ENCODE measurements at places on chromosomes 5 and 9. TPM values are rescaled to one million over a fixed set of nuclear protein-coding genes. Genes with fewer than 3 reads are reported as not detected.

The RGS7BP gene
- total RNA-seq, result not detected

- DNase-seq, result no peak
Measured at GRCh38 chr5:135129307-135129706, 95.3 kb upstream of the PITX1 start.

GRCh38 chr5:2621631-2622030 is 129.8 kb downstream of the IRX2 start:
- DNase-seq, result no peak

GRCh38 chr5:113059232-113060040 is 82.8 kb downstream of the DCP2 start:
- DNase-seq, result no peak

DNA sequence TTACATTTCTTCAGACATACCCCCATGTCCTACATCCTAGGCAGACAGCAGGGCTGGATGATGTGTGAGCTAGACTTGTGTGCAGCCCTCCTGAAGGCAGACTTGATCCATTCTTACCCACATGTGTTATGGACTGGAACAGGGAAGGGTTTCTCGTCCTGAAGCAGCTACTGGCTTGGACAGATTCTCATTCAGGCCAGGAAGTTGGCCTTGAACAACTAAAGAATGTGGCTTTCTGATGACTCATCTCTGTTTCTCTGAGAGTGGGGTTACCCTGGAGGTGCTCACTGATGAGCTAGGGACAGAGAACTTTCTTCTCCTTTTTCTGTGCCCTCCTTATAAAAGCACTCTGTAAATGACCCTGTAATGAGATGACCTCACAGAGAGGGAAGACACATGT is 246.5 kb downstream of the PCSK5 start:
- no peak for DNase-seq

The FAM169A gene
- 301 TPM for total RNA-seq

- DNase-seq, result no peak
Measured at GRCh38 chr5:12772276-12772675, 868.0 kb upstream of the CTNND2 start.

The TAF11L10 gene
- not detected for total RNA-seq

- DNase-seq, result no peak
Measured at GRCh38 chr9:114302727-114303126, 20.2 kb upstream of the ORM1 start.

The MLANA gene
- total RNA-seq, result not detected

GRCh38 chr9:99259231-99259918 is 37.3 kb downstream of the SEC61B start:
- DNase-seq, result peak; percentile 98

The FRMPD1 gene
- not detected for total RNA-seq

The FOXD4L6 gene
- total RNA-seq, result not detected

DNA sequence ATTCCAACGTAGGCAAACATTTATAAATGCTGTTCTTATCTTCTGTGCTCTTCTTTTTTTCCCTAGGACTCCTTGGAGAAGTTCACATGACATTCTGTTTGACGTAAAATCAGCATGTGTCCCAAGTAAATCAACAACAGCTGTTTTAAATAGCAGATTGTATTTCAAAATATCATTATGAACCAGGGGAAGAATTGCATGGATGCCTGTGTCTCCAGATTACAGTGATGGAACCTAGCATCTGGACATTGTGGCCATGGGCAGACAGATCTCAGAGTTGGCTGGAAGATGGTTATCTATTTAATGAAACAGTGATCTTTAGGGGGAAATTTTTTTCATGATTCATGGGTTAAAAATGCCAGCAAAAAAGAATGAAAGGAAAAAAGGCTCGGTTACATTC is 222.0 kb downstream of the MAN2A1 start:
- DNase-seq, result no peak

GRCh38 chr9:115167175-115167574 is 49.2 kb upstream of the TNC start:
- DNase-seq, result no peak

DNA sequence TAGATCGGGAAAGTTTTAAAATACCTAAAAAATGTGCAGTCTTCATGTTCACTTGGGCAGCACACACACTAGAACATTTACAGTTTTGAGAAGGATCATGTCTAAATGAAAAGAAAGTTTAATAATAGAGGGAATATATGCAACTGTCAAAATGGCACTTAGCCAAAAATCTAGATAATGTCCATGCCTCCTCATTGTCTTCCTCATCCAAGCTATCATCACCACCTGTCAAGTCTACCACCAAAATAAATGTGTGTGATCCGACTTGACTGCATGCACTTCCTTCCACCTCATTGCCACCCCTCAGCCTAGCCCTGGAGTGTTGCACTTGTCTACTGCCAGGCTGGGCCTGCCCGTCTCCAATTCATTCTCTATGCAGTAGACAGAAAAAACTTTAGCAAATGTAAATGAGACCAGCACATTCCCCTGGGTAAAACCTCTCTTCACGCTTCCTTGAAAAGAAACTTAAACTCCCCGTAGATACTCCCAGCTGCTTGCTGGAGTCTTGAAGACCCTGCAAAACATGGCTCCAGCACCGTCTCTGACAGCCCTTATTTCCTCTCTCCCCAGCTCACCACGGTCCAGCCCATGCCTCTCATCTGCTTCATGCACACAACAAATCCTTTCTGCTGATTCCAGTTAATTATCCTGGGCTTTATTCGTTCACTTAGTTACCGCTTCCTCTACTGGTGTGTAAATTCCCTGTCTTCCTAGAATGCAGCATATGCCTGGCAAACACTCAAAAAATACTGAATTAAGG is 66.9 kb downstream of the FANCC start:
- no peak for DNase-seq

DNA sequence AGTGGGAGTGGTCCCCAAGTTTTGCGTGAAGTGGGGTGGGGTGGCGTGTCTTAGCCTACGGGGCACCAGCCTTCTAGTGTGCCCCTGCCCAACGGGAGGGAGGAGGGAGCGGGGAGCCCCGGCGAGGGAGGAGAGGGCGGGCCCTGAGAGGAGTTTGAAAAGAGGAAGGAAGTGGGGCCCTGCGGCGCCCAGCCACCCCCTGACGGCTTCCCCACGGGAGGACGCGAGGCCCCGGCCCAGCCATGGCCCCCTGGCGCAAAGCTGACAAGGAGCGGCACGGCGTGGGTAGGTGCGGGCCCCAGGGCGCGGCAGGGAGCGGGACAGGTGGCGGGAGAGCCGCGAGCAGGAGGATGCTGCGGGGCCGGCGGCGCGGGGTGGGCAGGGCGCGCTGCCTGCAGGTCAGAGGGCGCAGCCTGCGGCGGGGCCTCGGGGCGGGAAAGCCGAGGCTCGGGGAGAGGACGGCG is at the start of gene DOCK2:
DOCK2 (plus strand) TSS at position 191 of the 464 bp plus-strand sequence; CDS start at position 243, 52 bp downstream.
- no peak for DNase-seq

GRCh38 chr9:105978336-105978735 is 284.0 kb downstream of the TMEM38B start:
- no peak for DNase-seq

DNA sequence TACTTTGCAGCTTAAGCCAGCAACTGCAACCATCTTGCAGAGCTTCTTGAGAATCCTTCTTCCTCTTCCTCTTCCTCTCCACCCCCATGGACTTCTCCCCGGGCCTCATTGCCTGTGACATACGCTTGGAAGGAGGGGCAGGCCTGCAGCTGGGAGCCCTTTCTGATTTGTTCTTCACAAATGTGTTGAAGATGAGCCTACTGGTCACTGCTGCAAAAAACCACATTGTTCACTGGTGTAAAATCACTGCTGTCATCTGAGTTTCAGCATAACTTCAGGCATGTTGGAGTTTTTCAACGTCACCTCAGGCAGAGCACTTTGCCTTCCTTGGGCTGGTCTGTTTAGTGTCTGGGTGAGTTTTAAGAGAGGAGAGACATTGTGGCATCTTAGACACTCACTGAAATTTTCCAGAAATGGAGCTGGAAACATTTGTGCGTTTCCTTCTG is 7.9 kb downstream of the TJP2 start:
- no peak for DNase-seq

GRCh38 chr5:170562875-170563228 is 59.0 kb downstream of the KCNIP1 start:
- DNase-seq, result no peak

DNA sequence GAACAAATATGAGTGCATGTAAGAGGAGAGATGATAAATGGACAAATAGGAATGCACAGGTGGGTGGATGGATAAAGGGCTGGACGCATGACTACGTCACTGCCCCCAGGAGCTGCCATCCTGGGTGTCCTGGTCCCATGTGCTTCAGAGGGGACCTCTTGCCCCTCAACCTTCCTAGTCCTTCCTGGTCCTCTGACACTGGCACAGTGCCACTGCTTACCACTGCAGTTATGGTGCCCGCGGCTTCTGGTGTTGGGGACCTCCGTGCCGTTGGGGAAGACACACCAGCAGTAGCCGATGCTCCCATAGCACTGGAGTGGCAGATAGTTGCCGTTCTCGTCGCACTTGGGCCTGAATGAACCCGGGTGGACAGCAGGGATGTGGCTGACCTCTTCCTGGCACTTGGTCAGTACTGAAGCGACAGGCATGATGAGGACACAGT is 9.8 kb downstream of the CD74 start:
- DNase-seq, result no peak

- no peak for DNase-seq
Measured at GRCh38 chr5:73420666-73421065, 27.9 kb downstream of the FOXD1 start.

DNA sequence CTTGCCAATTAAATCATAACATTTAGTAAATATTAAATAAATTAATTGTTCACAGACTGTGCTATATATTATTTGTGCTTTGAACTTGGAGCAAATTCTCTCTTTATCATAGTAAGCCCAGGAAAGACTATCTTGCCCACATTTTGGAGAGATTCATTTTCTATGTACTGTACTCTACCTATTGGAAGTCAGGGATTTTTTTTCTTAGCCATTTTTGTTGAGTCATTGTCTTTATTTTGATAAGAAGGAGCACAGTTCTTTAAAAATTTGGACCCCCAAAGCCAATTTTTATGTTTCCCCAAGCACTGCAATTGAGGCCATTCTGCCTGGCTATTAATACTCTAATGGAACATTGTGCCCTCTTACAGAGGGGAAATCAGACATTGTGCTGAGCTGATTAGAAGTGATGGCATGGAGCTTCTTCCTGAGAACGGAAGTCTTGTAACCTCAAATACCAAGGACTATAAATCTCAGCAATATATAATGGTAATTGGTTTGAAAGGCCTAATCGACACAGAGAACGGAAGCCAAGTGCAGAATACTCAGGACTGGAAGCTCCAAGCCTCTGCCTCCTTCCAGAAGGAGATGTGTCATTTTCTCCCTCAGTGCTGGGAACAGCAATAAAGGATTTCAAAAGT is 188.8 kb upstream of the PAPPA start:
- DNase-seq, result no peak

- no peak for DNase-seq
Measured at GRCh38 chr5:140141241-140141640, 15.5 kb downstream of the IGIP start.

GRCh38 chr9:72812559-72813111 is 140.2 kb downstream of the ALDH1A1 start:
- DNase-seq, result no peak

The MEIKIN gene
- not detected for total RNA-seq

DNA sequence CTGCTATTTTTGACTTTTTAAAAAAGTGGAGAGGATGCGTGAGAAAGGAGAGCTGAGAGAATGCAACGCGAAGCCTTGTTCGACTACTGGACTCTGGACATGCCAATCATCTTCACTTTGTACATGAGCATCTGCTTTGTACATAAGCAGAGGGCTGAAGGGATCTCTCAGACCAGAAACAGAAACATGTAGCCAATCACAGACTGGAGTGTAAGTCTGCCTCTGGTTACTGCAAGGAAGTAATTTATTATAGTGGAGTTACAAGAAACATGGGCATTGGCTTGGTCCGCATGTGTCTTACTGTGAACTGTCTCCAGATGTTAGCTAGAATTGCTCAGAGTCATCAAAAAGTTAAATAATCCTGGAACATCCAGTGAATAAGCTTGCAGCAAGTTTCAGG is 190.0 kb upstream of the GRAMD2B start:
- no peak for DNase-seq

DNA sequence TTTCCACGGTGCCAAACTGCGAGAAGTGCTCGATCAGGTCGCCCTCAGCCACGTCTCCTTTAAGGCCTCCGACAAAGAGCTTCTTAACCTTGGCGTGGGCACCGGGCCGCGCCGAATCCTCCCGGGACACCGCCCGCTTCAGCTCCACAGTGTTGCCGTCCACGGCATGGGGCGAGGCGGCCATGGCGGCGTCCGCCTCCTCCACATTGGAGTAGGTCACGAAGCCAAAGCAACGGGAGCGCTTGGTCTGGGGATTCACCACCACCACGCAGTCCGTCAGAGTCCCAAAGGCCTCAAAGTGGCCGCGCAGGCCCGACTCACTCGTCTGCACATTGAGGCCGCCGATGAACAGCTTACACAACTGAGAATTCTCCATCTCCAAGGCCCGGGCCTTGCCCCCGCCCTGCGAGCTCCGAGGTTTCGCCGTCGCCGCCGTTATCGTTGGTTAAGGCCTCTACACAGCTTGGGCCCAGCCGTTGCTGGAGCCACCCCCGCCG is 424 bp downstream of the HNRNPA0 start:
- DNase-seq, result peak; percentile 19

GRCh38 chr5:60489377-60489776 is 210.6 kb downstream of the DEPDC1B start:
- DNase-seq, result no peak

- no peak for DNase-seq
Measured at GRCh38 chr5:168006456-168007130, 284.9 kb upstream of the WWC1 start.

The NFX1 gene
- total RNA-seq, result 17.4 TPM

GRCh38 chr9:20178197-20178596 is 389.4 kb upstream of the SLC24A2 start:
- DNase-seq, result no peak

GRCh38 chr9:95462249-95463147 is 54.3 kb downstream of the PTCH1 start:
- DNase-seq, result peak; percentile 93

DNA sequence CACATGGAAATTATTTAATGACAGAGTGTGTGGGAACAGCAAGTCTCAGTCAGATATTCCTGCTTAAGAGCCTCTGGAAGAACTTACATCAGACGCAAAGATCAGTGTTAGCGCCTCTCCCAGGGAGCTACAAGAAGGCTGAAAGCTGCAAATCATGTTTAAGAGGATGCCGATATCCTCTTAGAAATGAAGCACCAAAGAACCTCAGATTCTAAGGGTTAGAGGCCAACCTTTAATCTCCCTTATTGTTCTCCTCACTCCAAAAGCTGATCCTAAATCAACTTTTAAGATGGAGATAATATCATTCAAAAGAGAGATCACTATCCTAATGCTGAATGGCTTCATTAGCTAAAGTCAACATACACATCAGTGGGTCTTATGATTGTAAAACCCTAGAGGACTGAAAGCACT is 160.6 kb downstream of the NFIB start:
- no peak for DNase-seq

The OGN gene
- not detected for total RNA-seq

DNA sequence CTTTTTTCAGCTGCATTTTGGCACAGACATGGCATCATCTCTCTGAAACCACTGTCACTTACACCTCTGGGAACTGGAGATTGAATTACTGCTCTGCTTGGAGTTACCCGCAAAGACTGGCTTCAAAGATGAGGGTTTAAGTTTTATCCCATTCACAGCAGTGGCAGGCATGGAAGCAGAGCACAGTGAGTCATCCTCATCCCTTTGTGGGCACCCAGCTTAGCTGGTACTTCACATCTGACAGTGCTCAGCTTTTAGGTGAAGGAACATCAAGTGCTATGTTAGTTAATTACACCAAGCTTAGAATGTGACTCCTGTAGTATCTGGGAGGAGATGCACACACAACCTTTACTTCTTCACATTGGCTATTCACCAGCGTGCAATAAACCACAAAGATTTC is 24.8 kb upstream of the ALDH1A1 start:
- DNase-seq, result no peak

All from G401 (cell line).